ENCODE measurements at places on chromosomes 2 and 18. TPM values are rescaled to one million over a fixed set of nuclear protein-coding genes. Genes with fewer than 3 reads are reported as not detected.

Gene GTF2A1L
- total RNA-seq, result not detected

GRCh38 chr2:192146069-192147015, 48.4 kb downstream of the TMEFF2 start:
- no peak for DNase-seq

DNA sequence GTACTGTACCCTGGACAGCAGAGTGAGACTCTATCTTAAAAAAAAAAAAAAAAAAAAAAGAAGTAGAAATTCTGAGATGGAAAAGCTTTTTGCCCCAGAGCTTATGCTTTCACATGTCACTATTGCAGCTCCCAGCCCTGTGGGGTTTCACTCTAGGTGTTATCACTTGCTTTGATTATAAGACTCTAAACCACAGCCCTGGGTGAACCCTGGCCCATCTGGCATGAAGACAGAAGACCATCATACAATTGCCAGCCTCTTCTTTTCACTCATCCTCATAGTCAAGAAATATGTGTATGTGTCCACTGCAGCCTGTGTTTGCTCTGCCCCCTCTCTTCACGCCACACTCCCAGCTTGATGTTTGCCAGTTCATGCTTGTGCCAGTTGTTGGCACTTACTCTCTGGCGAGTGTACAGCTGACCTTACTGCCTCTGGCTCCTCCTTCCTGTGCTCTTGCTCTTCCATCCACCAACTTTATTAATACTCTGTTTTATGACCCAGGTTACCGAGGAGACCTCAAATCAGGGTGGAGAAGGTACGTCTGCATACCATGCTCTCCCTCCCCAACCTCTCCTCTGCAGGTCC, 136.7 kb upstream of the NCK2 start:
- DNase-seq, result no peak

Gene FAM124B
- total RNA-seq, result 1.9 TPM

DNA sequence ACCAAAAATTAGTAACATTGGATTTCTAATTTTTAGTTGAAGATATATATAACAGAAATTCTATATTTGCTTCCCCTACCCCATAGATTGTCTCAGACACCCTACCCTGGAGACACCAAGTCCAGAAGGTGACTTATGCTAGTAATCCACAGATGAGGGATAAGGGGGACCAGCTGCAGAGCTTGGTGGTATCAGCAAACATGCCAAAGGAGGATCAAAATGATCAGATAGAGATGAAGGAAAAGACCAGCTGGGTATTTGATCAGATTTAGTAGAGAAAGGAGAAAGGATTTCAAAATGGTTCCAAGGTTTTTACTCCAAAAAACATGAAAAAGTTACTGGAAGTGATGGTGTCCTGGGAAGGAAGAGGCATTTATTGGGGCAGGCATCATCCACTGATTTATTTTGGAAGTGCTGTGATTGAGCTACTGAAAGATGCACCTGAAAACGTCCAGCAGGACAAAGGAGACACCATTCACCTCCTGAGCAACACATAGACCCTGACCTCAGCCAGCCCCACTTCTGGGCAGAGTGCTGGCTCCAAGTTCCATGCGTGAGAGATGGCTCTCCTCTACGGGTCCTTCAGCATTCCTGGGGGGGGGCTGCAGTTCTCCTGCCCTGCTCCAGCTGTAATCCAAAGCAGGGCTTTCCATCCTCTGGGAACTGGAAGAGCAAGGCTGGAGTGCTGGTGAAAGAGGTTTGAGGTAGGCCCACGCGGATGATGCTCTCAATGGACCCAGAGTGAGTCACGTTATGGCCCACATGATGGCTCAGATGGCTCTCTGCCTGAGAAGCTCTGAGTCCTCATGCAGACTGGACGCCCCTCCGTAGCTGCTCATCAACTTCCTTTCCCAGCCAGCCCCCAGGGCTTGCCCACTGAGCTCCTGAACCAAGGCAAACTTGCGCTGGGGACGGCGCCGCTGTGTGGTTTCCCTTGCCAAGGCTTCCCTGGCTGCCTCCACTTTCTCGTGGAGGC, 3.7 kb upstream of the LRRFIP1 start:
- no peak for DNase-seq

DNA sequence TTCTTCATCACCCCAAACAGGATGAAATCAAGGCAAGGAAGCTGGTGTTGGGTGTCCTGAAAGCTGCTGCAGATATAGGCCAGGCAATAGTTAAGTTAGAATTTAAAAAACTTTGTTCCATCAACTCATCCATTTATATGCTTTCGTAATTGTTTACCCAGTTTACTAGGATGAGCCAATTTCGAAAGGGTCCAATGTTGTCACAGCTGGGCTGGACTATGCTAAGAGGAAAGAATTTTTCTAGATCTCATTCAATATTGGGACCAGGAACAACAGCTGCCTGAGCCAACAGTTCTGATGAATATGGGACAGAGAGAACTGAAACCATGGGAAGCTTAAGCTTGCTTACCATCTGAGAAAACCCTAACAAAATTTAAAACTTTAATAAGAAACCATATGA, 21.6 kb upstream of the SP3 start:
- no peak for DNase-seq

DNA sequence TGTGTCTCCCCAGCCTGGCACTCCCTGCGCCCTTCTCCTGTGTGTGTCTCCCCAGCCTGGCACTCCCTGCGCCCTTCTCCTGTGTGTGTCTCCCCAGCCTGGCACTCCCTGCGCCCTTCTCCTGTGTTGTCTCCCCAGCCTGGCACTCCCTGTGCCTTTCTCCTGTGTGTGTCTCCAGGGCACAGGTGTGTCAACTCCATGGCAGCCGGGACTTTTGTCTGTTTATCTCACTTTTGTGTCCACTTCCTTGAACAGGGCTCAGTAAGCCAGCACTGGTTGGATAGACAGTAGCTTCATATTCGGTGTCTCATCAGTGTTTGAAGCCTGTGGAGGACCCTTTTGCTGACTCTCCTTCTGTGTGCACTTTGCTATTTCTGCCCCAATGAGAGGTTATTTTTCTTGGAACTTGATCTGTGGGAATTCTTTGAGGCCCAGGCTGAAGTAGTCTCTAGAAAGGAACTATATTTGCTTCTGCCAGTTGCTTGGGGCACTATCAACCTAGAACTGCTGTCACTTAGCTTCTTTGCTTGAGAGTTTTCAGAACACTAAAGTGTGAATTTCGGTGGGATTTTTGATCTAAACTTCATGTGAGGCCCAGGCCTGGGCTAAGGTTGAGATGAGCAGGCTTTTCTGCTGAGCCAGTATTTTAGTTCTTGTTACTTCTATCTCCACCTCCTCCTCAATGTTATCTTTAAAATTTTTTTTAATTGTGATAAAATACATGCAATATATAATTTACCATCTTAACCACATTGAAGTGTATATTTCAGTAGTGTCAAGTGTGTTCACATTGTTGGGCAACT, 8.3 kb upstream of the ASB1 start:
- DNase-seq, result no peak

GRCh38 chr2:156423674-156424282, 12.4 kb upstream of the GPD2 start:
- no peak for DNase-seq

DNA sequence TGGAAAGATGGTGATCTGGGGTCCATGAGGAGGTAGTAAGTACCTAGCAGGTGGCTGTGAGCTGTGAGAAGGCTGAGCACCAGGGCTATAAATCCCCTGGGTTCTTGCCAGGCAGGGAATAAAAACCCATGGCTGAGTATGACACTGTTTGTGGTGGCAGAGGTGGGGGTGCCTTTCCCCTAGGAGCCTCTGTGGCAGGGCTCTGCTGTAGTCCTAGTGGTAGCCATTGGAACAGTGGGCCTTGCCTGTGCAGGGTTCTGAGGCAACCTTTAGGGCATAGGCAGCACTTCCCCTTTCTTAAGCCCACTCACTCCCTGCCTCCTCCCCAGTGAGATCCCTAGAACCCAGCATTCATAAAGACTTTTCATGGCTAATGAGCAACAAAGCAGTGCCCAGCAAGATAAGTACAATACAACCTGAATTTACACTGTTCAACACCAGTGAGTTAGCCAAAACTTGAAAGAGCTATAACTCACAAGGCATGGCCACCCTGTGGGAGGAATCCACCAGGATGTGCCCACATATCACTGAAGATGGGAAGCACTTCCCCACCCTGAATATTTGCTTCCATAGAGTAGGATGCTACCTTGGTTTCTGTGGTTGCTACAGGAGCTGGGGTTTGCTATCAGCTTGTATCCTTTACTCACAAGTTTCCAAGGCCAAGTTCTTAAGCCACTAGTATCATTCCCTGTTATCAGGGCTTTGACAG, 100.9 kb upstream of the NEUROD1 start:
- no peak for DNase-seq

Gene CRYGC
- not detected for total RNA-seq

DNA sequence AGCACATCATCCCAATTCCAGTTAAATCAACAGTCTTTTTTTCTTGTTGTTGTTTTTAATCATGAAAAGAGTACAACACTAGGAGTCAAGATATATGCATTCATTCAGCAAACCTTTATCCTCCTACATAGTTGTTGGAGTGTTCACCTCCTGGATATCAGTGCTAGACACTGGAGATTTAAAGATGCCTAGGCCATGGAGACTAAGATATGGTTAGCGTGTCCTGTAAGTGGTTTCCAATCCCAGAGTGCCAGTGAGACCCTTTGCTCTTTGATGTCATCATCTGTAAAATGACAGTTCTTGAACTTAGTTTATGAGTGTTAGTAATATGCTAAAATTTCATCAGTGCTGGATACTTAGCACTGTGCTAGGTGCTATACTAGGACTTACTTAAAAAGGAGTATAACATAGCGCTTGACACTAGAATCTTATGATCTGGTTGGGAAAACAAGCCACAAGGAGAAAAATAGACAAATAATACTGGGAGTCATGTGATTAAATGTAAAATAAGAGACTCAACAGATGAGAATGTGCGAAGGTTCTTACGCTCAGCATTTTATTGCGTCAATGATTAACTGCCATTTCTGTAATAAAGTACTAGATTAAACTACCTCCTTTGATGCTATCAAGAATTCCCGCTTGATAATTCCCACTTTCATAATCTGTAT, 31.5 kb downstream of the BABAM2 start:
- DNase-seq, result no peak

Gene KLHL14
- total RNA-seq, result 0.29 TPM

Gene MC4R
- not detected for total RNA-seq

Gene SCG2
- total RNA-seq, result 0.39 TPM

Gene WDR12
- 58.8 TPM for total RNA-seq

GRCh38 chr18:27581296-27581904, 396.3 kb upstream of the CHST9 start:
- DNase-seq, result no peak

- no peak for DNase-seq
Observed at GRCh38 chr2:121778741-121779487, 23.5 kb downstream of the TSN start.

DNA sequence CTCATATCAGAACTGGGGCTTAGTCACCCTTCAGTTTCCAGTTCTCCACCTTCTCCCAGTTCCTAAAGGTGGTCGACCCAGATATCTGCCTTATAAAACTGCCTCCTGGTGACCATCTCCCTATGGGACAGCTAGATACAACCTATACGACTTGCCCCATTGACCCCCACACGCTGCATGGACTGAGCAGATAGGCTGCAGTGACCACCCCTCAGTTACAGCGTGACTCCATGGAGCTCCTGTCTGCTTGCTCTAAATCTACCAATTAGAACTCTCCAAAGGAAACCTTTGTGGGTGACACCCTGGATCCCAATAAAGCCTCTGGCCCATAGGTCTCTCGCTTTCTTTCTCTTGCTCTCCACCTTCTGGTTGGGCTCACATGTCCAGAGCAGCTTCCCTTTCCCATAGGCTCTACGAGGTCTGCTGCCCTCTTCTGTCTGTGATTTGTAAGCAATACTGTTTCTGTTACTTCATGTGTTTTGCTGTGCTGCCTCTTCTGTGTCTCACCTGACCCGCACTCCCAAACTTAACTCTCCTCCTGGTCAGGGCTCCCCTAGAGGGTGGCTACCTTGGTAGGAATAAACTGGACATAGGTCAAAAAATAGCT, 971.3 kb upstream of the FAM98A start:
- no peak for DNase-seq

DNA sequence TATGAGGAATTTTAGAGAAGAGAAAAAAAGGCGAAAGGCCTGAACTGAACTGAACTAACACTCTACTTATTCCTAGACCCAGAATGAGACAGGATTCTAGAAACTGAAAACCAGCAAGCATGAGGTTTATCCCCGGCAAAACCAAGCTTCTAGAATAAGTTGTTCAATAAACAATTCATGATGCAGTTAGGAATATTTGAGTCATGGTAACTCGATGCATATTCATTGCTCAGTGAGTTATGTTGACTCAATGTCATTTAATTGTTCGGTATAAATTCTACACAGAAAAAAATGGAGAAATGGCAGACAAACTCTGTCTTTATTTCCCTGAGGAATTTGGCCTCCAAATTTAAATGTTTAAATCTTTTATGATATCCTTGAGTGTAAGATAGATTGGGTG, 321.5 kb downstream of the SATB2 start:
- no peak for DNase-seq

DNA sequence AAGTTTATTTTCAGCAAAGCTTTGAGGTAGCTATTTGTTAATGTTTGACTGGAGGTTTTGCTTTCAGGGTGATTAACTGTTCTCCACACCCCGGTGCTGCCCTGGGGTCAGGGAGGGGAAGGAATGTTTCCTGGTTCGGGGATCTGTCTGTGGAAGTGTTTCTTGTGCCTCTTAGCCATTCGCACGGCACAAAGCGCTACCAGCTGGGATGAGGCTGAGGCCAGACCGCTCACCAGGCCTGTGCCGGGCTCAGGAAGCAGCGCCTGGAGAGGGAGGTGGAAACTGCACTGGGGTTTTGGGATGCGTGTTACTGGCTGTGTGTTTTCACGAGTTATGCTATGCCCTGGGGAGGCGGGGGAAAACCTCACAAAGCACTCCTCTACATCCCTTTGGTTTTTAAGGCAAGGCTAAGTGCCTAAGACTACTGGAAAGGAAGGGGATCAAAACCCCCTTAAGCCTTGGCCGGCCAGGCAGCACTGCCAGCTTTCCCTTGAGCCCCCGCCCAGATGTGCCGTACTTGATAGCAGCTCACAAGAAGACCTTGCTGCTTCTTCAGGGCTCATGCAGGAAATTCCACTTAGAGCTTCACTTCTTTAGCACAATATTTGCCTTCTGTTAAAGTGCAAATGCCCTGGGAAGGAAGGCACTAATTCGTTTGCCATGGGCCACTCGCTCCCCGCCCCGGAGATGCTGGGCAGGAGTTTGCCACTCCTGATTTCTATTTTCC, 65.7 kb upstream of the CNGA3 start:
- DNase-seq, result peak; percentile 67

GRCh38 chr2:31004257-31004656, 134.0 kb downstream of the GALNT14 start:
- no peak for DNase-seq

Gene EMILIN1
- 65.8 TPM for total RNA-seq

Gene TUBA4B
- not detected for total RNA-seq

- DNase-seq, result peak; percentile 52
Observed at GRCh38 chr18:7177116-7177744, 53.7 kb upstream of the LRRC30 start.

DNA sequence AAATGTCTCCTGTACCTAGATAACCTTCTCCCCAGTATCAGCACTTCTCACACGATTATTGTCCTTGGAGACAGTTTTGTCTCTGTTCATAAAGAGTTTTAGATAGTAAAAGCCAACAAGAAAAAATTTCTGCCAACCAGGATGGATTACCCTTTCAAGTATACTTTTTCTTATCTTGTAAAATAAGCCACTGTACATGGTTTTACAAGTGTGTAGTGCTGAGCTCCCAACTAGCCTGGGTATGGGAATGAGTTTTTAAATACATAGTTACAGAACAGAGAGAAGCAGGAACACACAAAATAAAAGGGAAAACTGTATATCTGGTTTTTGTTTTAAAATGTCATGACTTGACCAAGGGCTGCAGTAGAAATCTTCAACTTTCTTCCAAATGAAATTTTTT, 76.7 kb downstream of the C18orf54 start:
- DNase-seq, result no peak

Data from ureter (tissue), 1 donor.